ENCODE measurements at places on chromosomes 13 and 19. TPM values are rescaled to one million over a fixed set of nuclear protein-coding genes. Genes with fewer than 3 reads are reported as not detected.

The LPAR2 gene
- total RNA-seq: 2.3 TPM

The CEACAM20 gene
- total RNA-seq: not detected

The IFI30 gene
- not detected for total RNA-seq

The CGB2 gene
- not detected for total RNA-seq

The ZNF568 gene
- total RNA-seq: 3.5 TPM

The CABP5 gene
- total RNA-seq: not detected

The AKAP8 gene
- total RNA-seq: 14.2 TPM

The PSG6 gene
- total RNA-seq: not detected

The TNFSF9 gene
- 1.2 TPM for total RNA-seq

The RSPH6A gene
- total RNA-seq: not detected

The ZNF563 gene
- total RNA-seq: 0.71 TPM

The ZNF253 gene
- total RNA-seq: 2.3 TPM

The SIGLEC12 gene
- total RNA-seq: not detected

The CEACAM7 gene
- total RNA-seq: not detected

The ZNF749 gene
- 2.9 TPM for total RNA-seq

The ZNF790 gene
- 1.7 TPM for total RNA-seq

The GNA15 gene
- total RNA-seq: not detected

The KLK2 gene
- total RNA-seq: not detected

The TMEM59L gene
- 2.0 TPM for total RNA-seq

The SPRED3 gene
- 1.7 TPM for total RNA-seq

The NLRP11 gene
- not detected for total RNA-seq

The CGB3 gene
- total RNA-seq: not detected

The IGSF23 gene
- 3.7 TPM for total RNA-seq

The RYR1 gene
- total RNA-seq: under 0.01 TPM

The FXYD1 gene
- not detected for total RNA-seq

The SYCN gene
- total RNA-seq: not detected

The SLC10A2 gene
- total RNA-seq: not detected

The FGF21 gene
- not detected for total RNA-seq

The NECTIN2 gene
- total RNA-seq: 247 TPM

The CD79A gene
- 0.35 TPM for total RNA-seq

The FPR3 gene
- total RNA-seq: not detected

The CD22 gene
- 1.4 TPM for total RNA-seq

The USHBP1 gene
- not detected for total RNA-seq

The IFNL1 gene
- total RNA-seq: not detected

Measured in myometrial cell (primary cell).